HEK293T (cell line): ENCODE measurements at places on chromosomes 7 and 10.

GRCh38 chr10:7625836-7626235, 40.9 kb downstream of the ITIH5 start:
- no peak for DNase-seq

DNA sequence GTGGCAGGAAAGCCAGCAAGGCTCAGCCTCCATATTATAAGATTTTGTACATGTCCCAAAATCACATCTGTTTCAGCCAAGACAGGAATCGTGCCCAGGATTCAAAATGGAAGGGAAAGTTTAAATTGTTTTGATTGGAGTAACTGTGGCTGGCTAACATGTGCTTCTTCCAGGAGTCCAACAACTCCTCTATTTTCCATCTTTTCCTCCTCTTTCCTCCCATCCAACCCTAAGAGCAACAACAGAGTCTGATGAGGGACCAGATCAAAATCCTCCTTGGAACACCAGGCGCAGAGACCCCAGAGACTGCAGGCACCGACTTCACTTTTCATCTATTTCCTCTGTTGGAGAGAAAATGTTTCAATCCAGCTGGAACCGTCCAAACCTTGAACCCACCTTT, 36.0 kb upstream of the SVIL start:
- no peak for DNase-seq

- no peak for DNase-seq
These were observed 666 bp downstream of the SVIL start for GRCh38 chr10:29634105-29634504.

DNA sequence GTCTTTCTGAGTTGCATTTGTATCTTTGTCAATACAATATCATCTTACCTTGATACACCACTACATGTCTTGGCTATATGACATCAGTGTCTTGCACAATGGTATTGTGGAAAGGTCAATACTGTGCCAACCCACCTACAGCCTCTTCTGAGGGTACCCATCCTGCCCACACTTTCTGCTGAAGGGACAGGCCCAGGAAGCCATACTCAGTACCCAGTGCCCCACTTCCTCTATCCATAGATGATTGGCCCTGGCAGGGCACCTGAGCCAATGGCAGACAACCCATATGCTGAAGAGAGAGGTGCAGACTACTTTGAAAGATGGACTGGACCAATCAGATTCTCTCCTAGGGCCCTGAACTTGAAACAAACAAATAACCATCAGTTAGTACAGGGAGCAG, 152.0 kb upstream of the ADO start:
- DNase-seq: no peak

DNA sequence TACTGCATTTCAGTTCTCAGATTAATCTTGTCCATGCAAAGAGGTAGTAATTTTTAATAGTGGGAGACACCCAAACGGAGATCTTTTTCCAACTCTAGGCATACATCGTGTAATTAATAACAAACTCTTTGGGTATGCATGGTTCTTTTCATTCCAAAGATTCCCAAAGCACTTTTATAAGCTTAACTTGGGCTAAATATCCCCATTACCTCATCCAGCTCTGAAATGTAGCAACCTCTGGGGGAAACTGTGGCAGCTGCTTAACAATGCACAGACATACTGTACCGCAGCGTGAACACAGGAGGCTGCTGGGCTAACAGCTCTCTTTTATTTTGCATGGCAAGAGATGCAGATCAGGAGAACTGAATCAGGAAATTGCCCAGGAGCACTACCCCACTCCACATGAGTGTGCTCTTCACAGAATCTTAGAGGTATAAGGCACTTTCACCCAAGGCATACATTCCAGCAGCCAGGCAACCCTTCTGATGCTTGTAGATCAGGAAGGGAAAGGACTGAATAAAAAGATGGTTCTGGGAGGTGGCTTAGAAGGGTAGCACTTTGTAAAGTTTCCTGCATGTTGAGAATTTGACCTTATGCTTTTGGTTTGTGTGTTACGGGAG, 114.4 kb upstream of the GLI3 start:
- DNase-seq: no peak

DNA sequence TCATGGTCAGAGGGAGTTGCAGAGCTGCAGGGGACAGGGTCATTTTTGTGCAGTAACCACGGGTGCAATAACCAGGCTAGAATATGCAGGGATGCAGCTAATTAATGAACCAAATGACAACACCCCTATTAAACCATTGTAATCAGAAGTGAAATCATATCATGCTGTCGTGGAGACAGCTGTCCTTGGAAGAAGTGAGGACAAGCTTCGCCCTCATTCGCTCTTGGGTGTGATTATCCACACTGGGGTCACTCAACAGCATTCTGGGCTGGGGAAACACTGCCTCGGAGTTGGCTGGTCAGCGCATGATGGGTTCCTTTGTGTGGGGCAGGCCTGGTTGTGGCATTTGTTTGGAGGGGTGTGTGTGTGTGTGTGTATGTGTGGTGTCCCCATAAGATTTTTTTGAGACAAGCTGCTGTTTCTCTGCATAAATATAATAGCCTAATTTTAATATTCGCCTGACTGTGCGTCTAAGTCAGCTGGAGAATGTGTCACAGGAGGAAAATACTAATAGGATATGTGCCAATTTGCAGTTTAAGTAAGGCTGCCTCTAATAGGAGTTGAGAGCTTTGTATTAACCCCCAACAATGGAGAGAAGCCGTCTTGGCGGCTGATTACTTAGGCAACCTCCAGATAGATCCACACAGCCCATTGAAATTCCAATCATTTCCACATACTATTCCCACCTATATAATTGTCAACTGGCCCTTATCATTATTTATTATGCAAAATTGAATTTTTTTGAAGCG, 149.4 kb downstream of the DNAJB6 start:
- no peak for DNase-seq

DNA sequence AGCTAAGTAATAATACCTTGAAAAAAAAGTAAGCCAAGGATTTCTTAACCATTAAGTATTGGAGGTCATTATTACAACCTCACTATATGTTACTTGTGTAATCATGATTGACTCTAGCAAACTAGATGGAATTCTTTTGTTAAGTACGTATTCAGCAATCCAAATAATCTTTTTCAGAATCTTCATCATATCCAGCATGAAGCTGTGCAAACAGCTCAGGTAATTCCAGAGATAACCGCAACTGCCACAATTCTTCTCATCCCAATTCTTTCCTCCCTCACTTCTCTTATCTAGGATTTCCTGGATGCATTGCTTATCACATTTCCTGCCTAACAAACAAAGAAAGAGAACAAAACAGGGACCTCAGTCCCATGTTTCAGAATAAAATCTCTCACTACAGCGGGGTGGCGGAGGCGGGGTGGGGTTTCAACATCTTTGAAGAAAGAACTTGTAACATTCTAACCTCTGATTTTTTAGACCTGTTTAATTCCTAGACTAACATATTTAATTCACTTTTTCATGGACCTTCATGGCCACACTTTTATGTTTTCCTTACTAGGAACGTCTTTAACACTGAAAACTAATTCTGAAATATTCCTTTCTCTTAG, 156.5 kb downstream of the POM121L12 start:
- DNase-seq: no peak

DNA sequence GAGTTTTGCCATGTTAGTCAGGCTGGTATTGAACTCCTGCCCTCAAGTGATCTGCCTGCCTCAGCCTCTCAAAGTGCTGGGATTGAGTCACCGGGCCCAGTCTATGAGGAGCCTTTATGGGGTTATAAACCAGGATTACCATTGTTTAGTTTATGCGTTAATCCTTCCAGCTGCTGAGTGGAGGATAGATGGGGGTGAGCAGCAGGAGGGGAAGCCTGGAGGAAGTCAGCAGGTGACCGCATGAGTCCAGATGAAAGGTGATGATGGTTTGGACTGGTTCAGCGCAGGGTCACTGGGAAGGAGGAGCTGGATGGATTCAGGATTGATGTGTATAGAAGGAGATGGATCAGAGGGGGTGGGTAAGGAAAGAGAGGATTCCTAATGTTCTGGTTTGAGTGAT, 197.1 kb downstream of the ADAM12 start:
- peak; percentile 66 for DNase-seq

- DNase-seq: no peak
These were observed 63.3 kb upstream of the PDGFA start for GRCh38 chr7:582931-583330.

GRCh38 chr7:104150470-104150869, 57.3 kb downstream of the ORC5 start:
- DNase-seq: no peak

GRCh38 chr10:8311526-8312070, 257.1 kb downstream of the GATA3 start:
- DNase-seq: no peak

- DNase-seq: no peak
These were observed 147.2 kb downstream of the MAPK8 start for GRCh38 chr10:48453451-48454301.

- DNase-seq: no peak
These were observed 22.0 kb downstream of the ADGRA1 start for GRCh38 chr10:133109711-133110110.

- no peak for DNase-seq
These were observed 77.9 kb downstream of the CAMK1D start for GRCh38 chr10:12427276-12427675.

- DNase-seq: no peak
These were observed 37.2 kb downstream of the FAM13C start for GRCh38 chr10:59325116-59325515.

GRCh38 chr10:113613427-113613826, 50.4 kb downstream of the NRAP start:
- no peak for DNase-seq

GRCh38 chr10:87503401-87503800, 1.3 kb upstream of the MINPP1 start:
- no peak for DNase-seq

GRCh38 chr7:50676740-50677637, 105.7 kb downstream of the GRB10 start:
- no peak for DNase-seq

GRCh38 chr10:89245802-89246201, 5.8 kb downstream of the LIPA start:
- no peak for DNase-seq

GRCh38 chr7:46389146-46389545, 468.1 kb upstream of the IGFBP3 start:
- DNase-seq: no peak

GRCh38 chr7:122858320-122858719, 27.9 kb downstream of the CADPS2 start:
- DNase-seq: no peak

DNA sequence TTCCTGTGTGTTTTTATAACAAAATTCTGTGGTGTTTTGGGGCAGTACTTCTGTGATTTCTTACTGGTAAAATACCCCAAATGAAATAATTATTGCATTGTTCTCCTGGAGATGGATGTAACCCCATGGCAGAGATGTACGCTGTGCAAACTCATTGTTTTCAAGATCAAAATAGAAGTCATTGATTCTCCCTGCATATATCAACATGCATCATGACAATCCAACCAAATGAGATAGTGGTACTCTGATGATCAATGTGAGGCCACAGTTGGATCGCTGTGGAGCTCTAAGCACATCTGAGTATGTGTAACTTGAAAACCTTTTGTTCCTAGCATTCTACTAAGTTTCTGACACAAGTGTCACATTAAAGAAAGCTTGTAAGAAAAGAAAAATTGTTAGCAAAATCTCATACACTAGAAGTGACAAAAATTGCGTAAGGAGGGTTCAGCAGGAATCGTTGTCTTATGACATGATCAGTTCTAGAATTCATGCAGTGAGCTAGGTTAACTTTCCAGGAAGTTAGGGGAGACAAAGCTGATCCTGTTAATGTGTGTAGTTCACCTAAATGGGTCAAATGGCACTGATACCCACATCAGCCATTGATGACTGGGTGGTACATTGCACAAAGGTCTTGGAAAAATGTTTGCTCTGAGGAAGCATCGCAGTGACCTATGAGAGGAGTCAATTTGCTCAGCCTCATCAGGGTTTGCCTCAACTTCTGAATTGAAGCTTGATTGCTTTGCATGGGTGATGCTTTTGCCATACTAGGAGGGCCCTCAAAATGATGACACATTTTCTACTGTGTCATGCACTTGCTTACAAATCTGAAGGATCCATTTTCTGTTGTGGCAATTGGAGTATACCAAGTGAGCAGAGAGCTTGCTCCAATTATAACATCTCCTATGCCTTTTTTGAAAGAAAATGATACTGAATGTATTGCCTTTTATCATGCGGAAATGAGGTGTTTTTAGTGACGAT, 145.1 kb downstream of the PLXDC2 start:
- no peak for DNase-seq

- no peak for DNase-seq
These were observed 35.2 kb upstream of the GDF10 start for GRCh38 chr10:47264797-47265281.

- DNase-seq: no peak
These were observed 257.2 kb upstream of the CACNA2D1 start for GRCh38 chr7:82700741-82701140.

GRCh38 chr7:29494350-29494749, 69.3 kb upstream of the PRR15 start:
- DNase-seq: no peak
